LHCN-M2 (cell line): ENCODE measurements at places on chromosomes 11 and 22.

GRCh38 chr22:40251106-40251505, 73.4 kb downstream of the TNRC6B start:
- no peak for DNase-seq

DNA sequence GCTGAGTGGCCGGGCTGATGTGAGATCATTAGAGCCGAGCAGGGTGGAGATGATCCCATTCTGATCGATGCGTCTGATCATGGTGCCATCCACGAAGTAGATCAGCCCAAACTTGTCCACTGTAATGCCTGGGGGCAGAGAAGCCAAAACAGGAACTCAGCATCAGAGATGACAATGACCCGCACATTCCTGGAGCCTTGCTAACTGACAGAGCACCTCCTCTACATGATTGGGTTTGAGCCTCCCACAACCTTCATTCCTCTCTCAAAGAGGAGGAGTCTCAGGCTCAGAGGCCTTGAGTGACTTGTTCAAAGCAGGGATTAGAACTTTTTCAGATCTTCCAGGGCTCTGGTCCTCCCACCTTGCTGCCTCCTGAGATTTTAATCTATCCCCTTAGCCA, 133.7 kb upstream of the NARS2 start:
- no peak for DNase-seq

GRCh38 chr22:25876871-25877270, 134.9 kb downstream of the MYO18B start:
- DNase-seq: no peak

GRCh38 chr11:14299921-14300320, 59.1 kb downstream of the RRAS2 start:
- DNase-seq: no peak
